ENCODE measurements at places on chromosomes 3 and 15. TPM values are rescaled to one million over a fixed set of nuclear protein-coding genes. Genes with fewer than 3 reads are reported as not detected.

MITF gene
- total RNA-seq = 0.50 TPM

IGSF10 gene
- 0.22 TPM for total RNA-seq

FHIT gene
- 28.6 TPM for total RNA-seq

THSD4 gene
- total RNA-seq = not detected
